ENCODE measurements at places on chromosomes 4 and X. TPM values are rescaled to one million over a fixed set of nuclear protein-coding genes. Genes with fewer than 3 reads are reported as not detected.
A peak's percentile ranks its signal among the peaks of the same experiment; 100 is the strongest.

The PNMA6F gene
- not detected for total RNA-seq

- peak; percentile 39 for DNase-seq
Measured at GRCh38 chr4:165537028-165537648, 158.3 kb downstream of the CPE start.

The C1GALT1C1 gene
- 12.7 TPM for total RNA-seq

- DNase-seq: no peak
Measured at GRCh38 chrX:77065896-77066295, 381.3 kb upstream of the FGF16 start.

The RHOXF1 gene
- not detected for total RNA-seq

Data from foreskin keratinocyte (primary cell).